C1 segment of cervical spinal cord (tissue), 14 donors: ENCODE measurements at places on chromosomes 3 and 15.

GRCh38 chr3:143975554-143976152 is 4.0 kb downstream of the DIPK2A start:
- DNase-seq = no peak

DNA sequence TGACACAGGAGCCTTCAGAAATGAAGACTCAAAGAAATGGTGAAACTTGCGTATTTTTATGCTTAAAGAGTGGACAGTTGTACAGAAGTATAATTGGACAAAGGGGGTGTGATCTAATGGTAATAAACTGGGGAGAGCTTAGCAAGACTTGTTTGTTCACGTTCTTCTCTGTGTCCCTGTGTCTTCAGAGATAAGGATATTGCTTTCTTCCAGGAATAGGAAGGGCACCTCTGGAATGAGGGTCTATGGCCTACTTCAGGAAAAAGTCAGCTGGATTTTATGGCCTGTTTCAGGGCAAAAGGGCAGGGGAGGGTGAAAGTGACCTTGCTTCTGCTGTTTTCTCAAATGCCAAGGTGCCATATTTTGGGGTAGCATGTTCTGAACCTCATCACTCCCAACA is 4.5 kb upstream of the TOPAZ1 start:
- no peak for DNase-seq

DNA sequence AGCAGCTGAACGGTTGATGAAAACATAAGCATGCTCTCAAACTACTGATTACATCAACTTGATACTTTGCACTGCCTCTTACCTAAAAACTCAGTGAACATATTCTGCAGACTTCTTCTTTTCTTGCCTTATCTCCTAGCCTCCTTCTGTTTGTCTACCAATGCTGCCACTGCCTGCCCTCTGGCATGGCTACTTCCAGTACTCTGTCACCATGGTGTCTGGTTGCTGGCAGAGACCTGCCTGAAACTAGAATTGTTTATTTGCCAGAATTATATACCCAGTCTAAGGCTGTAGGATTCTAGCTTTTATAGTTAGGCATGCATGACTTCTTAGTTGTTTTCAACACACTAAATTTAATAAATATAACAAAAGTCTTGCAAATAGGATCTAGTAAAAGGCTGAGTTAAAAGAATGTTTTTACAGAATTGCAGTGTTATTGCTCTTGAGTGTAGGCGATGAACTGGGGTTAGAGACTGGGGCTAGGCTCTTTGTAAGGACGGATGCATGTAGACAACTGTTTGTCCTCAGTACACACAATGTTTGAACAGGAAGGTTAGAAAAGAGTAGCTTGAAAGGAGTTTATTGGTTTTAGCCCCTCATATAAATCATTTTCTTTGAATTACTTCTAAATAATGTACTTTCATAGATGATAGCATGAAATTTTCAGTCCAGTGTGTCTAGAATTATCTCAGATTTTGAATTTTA is 116.3 kb downstream of the KCNAB1 start:
- DNase-seq = no peak

DNA sequence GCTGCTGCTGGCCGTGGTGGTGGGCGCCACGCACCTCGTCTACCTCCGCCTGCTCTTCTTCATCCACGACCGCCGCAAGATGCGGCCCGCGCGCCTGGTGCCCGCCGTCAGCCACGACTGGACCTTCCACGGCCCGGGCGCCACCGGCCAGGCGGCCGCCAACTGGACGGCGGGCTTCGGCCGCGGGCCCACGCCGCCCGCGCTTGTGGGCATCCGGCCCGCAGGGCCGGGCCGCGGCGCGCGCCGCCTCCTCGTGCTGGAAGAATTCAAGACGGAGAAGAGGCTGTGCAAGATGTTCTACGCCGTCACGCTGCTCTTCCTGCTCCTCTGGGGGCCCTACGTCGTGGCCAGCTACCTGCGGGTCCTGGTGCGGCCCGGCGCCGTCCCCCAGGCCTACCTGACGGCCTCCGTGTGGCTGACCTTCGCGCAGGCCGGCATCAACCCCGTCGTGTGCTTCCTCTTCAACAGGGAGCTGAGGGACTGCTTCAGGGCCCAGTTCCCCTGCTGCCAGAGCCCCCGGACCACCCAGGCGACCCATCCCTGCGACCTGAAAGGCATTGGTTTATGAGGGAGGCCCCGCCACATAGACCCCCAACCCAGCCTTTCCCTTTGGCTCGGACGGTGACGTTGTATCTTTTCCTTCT is 1.1 kb downstream of the GPR27 start:
- no peak for DNase-seq

DNA sequence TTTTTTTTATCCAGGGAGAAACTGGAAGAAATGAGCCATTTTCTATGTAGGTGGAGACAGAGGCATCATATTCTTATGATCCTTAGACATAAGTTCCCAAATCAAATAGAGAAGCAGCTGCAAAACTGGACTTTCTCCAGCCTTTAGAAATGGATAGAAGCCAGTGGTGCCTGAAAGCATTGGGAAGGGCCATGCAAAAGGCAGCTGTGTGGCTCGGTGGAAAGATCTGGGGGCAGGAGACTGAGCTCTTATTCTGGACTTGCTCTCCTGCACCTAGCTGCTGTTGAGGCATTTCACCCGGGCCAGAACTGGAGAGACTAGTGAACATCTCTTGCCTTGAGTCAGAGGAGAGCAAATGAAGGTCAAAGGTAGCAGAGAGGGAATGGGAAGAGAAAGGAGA is 73.1 kb downstream of the TFG start:
- DNase-seq = no peak

DNA sequence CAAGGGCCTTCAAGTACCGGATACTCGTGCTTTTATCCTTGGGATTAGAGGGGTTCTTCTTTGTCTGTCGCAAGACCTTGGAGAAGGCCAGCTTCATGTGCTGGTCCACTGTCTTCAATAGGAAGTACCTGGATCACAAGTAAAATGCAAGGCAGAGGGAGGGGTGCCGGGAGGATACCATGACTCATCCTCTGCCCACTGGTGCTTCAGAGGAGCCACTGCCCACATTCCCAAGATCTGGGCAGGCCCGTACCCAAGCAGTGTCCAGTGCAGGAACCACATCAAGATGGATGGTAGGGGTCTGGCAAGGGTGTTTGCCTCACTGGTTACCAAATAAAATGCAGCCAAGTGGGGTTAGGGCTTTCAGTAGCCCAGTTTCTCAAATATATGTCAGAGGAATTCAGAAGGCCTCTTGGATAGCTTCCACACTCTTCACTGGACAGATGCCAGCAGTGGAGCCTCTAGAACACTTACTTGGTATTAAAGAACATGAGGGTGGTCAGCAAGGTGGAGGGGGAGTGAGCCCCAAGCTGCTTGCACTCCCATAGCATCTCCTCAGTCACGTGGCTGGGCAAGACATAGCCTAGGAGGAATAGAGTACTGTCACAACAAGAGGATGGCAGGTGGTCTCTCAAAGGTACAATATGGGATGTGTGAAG is 3.6 kb upstream of the IMPDH2 start:
- no peak for DNase-seq

GRCh38 chr3:120749843-120750242 is 7.3 kb downstream of the GTF2E1 start:
- DNase-seq = no peak

DNA sequence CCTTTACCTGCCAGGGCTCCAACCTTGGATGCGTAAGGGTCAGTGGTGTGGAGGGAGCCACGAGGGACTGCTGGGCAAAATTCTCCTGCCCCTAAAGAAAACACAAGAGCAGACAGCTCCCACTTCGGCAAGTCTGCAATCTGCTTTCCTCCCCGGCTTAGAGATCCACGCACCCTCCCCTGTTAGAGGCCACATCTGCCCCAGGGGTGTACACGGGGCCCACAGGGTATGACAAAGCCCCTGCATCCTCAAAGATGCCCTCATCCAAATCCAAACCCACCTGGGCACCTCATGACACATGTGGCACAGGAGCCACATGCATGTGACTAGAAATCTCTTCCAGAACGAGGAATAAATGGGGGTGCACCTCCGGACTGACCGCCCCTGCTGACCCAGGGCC is 25.5 kb downstream of the ZXDC start:
- DNase-seq = no peak

DNA sequence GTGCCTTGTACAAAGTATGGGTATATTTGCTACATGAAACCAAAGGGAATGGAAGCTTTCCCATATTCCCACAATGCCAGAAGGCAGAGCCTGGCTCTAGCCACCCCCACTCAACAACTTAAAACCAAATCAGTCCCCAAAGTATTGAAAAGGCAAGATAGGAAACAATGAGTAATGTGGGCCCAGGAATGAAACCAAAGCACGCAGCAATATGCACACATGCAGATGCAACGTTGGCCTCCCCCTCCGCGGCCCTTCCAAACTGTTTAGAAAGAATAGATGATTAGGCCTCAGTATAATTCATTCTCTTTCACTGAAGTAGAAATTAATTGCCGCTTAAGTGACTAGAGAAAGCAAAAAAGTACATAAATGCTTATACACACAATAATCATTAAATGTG is 59.1 kb downstream of the THRB start:
- DNase-seq = no peak

DNA sequence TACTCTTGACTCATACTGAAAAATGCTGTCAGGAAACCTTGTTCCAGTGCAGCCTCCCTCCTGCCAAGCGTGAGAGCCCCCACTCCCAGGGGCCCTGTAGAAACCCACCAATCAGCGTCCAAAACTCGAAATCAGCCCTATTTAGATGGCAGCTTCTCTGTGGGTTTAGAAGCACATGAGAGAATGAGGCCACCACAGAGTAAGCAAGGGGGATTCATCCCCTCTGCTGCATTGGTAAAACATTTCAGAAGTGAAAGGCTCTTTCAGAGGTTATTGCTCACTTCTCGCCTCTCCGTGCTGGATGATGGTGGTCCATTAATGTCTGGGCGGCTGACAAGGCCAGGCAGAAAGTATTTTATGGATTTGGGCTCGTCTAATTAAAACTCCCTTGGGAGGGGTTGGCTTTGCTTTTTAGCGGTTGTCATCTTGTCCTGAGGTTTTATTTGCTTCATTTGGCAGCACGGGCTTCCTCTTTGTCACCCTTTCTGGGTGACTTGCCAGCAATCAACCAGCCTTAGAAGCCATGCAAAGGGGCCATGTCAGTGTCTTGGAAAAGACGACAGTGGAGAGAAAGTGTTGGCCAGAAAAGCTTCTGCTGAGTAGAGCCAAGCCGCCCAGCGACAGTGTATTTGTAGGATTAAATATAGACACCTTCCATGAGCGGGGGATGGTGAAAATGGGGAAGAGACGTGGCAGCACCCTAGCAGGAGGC is 145.5 kb downstream of the ATP10A start:
- DNase-seq = no peak

GRCh38 chr3:1661839-1662238 is 436.8 kb upstream of the CNTN4 start:
- no peak for DNase-seq

DNA sequence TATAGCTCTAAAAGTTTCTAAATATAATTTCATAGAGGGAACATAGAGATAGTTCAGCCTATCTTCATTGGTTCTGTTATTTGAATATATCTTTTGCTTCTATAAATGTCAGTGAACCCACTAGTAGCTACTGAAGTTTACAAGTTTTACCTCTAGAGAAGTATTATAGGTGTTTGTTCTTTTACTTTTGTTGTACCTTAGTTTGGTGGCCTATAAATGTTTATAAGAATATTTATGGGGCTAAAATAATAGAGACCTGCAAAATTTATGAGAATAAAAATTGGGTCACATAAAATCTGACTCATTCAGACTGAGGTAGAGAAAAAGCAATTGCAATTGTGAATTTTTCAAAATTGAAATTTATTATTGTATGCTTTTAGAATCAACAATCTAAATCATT is 162.6 kb downstream of the SERPINI1 start:
- DNase-seq = no peak

- DNase-seq = no peak
Measured at GRCh38 chr15:56683908-56684307, 49.4 kb downstream of the ZNF280D start.

DNA sequence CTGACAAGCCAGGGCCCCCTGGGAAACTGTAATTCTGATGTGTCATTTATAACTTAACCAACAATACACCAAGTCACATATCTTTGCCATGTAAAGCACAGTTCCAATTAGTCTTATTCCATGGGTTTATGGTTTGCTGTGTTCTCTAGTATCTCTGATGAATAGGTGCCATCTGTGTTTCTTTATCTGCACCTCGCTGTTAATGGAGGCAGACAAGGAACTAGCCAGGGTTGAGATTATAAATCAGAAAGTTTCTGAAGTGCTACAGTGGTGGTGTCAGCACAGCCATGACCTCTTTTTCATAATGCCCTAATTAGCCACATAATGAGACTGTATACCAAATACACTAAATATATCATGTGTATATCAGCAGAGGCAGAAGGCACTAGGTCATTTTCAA is 866.4 kb downstream of the PLOD2 start:
- DNase-seq = no peak

GRCh38 chr15:62454567-62455172 is 289.6 kb upstream of the C2CD4B start:
- no peak for DNase-seq

- no peak for DNase-seq
Measured at GRCh38 chr3:7489417-7489816, 628.5 kb downstream of the GRM7 start.

DNA sequence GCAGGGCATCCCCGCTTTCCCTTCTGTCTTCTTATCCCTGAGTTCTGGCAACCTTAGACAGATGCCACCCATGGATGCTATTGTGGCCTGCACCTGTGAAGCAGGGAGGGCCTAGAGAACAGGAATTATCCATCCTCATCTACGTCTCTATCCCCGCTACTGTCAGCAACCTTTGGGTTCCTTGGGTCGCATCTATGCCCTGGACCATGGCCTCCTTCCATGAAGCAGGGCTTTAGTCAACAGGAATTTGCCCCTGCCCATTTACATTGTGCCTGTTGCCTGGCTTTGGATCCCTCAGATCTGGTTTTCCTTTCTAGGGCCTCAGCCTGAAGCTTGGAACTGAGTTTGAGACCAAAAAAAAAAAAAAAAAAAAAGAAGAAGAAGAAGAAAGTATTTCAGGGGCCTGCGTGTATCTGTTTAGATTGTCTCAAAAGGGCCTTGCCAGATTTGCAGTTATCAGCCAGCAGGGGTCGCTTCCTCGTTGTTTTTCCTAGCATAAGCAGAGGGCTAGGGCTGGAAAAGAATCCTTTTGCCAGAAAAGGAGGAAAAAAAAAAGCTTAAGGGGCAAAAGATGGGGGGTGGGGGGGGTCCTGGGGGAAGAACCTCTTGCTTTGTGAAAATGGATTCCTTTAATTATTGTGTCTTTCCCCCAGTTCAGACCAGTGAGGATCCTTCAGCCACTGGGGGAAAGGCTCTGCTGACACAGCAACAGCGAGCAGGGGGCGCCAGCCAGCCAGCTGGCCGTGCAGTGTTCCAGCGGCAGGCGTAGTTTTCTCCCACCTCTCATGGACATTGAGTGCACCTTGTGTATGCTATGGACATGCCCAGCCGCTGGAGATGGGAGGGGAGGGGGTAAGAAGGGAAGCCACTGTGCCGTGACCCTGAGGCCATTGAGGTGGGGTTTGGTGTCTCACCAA is 65.7 kb upstream of the ALDH1L1 start:
- DNase-seq = peak; percentile 41

GRCh38 chr15:67322481-67322880 is 67.9 kb downstream of the IQCH start:
- DNase-seq = no peak

DNA sequence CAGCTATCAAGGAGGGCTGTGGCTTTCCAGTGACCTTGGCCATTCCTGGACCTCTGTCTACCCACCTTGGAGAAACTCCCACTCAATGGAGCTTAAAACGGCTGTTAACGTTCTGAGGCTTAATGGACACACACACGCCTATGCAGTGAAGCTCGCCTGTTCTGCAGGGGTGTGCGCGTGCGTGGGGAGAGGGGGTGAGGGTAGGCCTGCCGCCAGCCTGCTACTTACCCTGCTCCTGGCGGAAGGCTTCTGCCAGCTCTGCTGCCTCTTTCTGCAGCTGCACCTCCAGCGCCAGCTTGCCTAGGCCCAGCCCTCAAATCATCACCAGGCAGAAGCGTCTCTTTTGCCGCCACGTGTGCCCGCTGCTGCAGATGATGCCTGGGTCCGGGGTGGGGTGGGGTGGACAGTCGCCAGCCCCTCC is 23.2 kb upstream of the PARL start:
- no peak for DNase-seq
